ENCODE measurements at places on chromosomes 4 and X. TPM values are rescaled to one million over a fixed set of nuclear protein-coding genes. Genes with fewer than 3 reads are reported as not detected.

- DNase-seq, result no peak
These were observed 304.5 kb upstream of the CXorf51A start for GRCh38 chrX:147119088-147119487.

DNA sequence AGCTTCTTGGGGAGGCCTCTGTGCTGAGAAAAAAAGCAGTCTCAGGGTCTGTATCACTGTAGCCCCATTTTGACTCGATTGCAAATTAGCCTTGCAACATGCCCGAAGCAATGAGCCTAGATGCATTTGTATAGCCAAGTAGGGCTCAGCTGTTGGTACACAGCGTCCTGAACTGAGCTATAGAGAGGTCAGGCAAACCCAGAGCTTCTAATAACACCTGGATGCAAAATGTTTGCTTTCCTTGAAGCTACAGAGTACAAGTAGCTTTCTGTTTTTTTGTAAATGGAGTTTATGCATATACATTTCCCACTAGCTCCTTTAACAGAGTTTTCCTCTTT lies 87.8 kb downstream of the PLAC1 start:
- DNase-seq, result no peak

GRCh38 chrX:3244203-3244743 lies 102.2 kb downstream of the MXRA5 start:
- peak; percentile 85 for DNase-seq

DNA sequence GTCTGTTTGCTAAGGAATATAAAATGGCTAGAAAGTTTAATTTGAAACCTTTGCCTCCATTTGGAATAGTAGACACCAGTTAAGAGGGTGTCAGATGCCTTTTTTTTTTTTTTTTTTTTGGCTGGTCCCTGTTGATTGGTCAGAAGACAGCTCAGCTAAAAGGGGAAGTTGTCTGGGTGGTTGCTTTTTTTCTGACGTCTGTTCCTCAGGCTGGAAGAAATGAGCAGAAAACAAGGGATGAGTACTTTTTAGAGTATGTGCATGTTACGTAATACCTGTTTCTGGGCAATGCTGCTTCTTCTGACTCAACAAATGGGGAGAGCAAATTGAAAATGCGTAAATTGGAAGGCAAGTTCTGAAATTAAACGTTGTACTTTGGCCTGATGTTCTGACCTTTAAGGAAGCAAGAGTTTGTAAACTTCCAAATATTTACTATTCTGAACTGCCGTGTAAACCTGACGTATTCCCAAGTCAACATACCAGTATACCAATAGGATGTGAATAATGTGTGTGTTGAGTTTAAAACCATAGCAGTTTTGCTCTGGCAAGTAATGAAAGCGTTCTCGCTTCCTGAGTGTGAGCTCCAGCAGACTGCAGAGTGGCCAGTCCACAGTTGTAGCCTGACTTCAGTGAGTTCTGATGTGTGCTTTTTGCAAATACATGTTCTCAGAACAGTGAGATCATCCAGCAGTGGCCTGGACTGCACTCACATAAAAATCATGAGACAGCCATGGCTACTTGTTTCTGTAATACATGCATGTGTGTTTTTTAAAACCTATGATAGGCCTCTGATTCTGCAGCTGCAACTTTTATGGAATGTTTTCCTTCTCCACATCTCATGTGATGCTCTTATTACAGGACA lies 1.7 kb downstream of the SAT1 start:
- peak; percentile 57 for DNase-seq

GRCh38 chr4:77344001-77344400 lies 187.0 kb downstream of the CCNG2 start:
- DNase-seq, result no peak

DNA sequence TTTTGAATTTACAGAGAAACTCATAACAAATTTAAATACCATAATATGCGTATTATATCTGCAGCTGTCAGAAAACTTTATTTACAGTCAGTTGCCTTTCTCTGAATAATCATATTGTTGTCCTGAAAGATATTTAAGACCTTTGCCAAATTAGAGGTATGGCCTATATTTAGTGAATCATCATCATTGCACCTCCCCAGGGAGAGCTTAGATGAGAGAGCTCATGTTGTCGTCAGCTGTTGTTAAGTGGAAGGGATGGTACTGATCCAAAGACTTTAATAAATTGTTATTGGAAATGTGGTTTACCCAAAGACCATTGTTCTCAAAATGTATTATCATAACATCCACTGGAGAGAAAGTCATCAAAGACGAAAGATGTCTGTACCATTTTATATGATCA lies 128.6 kb downstream of the HTR2C start:
- no peak for DNase-seq

GRCh38 chr4:148405161-148405893 lies 36.9 kb downstream of the NR3C2 start:
- DNase-seq, result no peak

- DNase-seq, result peak; percentile 87
These were observed 2.5 kb downstream of the CACNA1F start for GRCh38 chrX:49230500-49231232.

DNA sequence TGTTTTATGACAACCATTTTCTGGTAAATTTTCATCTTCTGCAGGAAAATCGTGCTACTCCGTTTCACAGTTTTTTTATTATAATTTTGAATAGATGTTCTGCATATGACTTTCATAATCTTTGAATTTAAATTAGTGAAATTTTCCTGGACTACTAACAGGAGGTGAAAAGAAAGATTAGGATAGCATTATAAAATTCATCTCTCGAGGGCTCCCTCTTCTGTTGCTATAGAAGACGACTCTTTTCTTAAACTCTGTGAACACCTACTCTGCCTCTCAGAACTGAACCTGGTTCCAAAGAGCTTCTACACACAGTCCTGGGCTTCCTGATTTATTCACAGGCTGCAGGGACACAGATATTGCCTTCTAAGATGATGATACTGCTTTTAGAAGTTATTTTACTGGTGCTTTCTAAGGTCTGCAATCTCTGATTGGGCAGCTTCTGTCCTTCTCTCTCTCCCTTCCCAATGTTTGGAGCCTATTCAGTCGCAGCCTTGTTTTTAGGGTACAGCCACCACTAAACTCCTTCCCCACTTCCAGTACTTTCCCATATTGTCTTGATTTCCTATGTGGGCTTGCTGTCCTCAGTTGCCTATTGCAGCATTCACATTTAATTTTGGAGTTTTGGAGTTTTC lies 10.1 kb upstream of the SAP30 start:
- peak; percentile 77 for DNase-seq

GRCh38 chr4:108619372-108620100 lies 840 bp upstream of the RPL34 start:
- DNase-seq, result no peak

- no peak for DNase-seq
These were observed 205.7 kb upstream of the BCOR start for GRCh38 chrX:40303256-40304077.

DNA sequence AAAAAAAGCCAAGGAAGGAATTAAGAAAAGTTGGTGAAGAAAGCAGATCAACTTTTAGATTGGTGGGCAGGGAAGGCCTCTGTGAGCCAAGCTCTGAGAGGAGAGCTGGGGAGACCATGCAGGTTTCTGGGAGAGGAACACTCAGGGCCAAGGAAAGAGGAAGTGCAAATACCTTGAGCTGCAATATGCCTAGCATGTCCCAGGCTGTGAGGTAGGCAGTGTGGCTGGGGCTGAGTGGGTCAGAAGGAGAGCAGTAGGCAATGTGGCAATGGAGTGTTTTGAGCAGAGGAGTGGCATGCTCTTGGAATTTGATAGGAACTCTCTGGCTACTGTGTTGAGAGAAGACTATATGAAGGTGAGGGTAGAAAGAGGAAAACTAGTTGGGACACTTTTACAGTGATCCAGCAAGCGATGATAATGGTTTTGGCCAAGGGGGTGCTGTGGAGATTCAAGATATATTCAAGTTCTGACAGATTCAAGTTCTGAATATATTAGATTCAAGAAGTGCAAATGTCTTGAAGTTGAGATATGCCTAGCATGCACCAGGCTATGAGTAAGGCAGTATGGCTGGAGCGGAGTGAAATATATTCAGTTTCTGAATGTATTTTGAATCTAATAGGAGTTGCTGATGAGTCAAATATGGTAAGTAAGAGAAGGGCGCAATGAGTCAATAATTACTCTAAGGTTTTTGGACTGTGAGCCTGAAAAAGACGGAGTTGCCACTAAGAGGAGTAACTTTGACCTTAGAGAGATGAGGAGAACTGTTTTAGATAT lies 172.5 kb downstream of the CAMK2D start:
- no peak for DNase-seq

DNA sequence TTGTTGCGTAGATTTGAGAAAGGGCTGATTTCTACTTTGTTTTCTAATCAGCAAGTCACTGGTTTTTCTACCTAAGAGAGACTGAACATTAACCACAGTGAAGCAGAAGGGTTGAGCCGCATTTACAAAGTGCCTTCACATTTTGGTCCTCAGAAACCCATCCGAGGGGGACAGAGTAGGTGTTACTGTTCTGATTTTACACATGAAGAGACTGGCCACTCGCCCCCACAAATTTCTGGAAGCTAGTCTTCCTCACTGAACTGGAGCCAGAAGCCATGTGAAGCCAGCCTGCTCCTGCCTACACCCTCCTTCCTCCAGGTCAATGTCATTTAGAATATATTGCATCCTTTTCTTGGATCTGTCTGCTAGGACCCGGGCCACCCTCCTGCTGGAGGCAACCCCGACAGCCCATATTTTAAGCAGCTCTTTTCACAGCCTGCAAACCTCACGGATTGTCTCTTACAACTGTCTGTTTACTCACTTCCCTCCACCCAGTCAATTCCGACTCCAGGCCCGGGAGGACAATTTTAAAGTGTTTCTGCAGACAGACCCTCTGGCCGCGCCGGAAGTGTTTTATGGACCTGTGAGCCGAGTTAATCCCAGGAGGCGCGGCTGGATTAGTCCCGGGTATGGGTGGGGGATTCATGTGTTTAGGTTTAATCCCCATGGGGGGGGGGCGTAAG lies 73.2 kb upstream of the BCOR start:
- DNase-seq, result peak; percentile 83

GRCh38 chrX:32749070-32749469 lies 462.3 kb downstream of the DMD start:
- DNase-seq, result no peak

DNA sequence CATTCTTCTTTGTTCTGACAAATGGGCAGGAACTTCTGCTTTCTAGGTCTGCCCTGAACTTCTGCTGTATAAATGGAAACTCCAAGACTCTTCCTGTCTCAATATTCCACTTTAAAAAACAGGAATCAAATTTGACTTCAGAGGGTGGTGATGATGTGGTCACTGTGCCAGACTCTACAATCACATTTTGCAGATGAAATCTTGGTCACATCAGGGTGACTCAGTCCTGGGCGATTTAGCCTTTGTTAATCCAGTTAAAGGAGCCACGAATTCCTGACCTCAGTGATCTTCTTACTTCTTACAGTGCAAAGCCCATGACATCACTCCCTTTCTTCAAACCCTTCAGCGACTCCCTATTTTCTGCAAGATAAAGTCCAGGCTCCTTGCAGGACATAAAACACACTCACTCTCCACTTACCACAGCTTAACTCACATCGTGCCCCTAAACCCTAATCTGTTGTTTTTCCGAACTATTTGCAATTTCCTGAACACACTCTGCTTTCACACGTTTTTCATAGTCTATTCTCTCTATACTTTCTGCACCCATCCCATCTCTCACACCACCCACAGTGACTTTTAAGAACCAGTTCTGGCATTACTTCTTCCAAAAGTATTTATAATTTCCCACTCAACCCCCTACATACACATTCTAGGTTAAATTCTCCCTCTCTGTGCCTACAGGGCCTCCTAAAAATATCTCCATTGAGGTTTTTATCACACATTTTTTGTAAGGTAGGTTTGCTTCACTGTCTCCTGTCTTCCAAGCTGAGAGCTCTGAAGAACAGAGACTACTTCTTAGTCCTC lies 11.1 kb downstream of the GASK1B start:
- peak; percentile 86 for DNase-seq

GRCh38 chr4:153156263-153156662 lies 48.0 kb upstream of the TRIM2 start:
- DNase-seq, result no peak

DNA sequence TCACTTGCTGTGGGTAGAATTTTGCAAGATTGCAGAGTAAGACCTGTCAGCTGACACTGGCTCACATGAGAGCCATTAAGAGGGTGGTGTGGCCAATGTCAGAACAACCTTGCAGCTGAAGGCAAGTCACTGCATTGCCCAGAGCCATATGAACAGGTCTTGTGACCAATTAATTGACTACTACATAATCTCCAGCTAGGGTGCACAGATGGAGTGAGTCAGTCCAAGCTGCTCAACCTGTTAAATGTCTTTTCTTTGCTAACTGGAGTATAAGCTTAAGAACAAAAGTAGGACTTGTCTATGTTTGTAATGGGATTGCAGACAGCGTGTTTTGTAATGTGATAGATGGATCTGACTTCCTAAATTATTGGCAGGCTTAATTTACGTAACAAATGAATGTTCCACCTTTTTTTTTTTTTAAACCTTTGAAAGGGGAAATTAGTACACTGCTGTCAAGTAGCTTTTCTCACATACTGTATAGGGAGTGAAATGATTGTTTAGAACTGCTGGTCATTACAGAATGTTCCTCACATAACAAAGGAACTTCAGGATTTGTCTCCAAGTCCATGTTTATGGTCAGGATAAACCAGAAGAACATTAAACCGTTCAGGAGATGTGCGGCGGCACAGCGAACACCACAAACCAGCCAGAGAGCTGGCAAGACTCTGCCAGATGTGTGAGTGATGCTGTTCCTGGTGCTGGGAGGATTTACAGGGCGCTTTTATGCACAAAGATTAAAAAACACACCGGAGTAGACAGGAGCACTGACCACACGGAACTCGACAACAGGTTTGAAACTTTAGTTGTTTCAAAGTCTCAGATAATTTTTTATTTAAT lies 37.0 kb downstream of the FNIP2 start:
- DNase-seq, result no peak

GRCh38 chr4:156571146-156571545 lies 400.5 kb downstream of the PDGFC start:
- DNase-seq, result peak; percentile 9

DNA sequence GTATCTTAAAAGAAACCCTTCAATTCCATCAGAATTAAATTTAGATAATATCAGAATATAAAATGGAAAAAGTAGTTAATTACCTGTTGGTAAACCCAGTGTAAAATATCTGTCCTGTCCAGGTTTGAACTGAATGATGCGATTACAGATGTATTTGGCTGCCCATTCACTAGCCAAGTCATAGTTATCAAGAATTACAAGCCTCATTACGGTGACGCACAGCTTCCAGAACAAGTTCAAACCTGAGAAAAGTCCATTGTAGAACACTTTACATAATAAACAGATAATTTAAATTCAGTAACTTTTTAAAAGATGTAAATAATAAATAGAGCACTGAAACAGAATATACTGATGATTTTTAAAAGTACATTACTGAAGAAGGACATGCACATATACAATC lies 4.4 kb downstream of the GNPDA2 start:
- DNase-seq, result no peak

NUDT10 gene
- total RNA-seq, result 2.7 TPM

CXCL1 gene
- 4.7 TPM for total RNA-seq

SFRP2 gene
- not detected for total RNA-seq

NPY1R gene
- under 0.01 TPM for total RNA-seq

KCNE5 gene
- 0.36 TPM for total RNA-seq

GAGE13 gene
- not detected for total RNA-seq

TMPRSS11D gene
- not detected for total RNA-seq

CCDC149 gene
- 14.7 TPM for total RNA-seq
